Retina (tissue), 1 donor: ENCODE measurements at places on chromosomes 1 and 21.

- no peak for DNase-seq
These were observed at the start of gene KCND3 for GRCh38 chr1:111989531-111990025. KCND3 (minus strand) TSS chr1:111989668.

- DNase-seq: no peak
These were observed 40.2 kb downstream of the HSPG2 start for GRCh38 chr1:21896652-21897532.

GRCh38 chr1:228866468-228866867, 131.2 kb downstream of the RHOU start:
- DNase-seq: peak; percentile 25

DNA sequence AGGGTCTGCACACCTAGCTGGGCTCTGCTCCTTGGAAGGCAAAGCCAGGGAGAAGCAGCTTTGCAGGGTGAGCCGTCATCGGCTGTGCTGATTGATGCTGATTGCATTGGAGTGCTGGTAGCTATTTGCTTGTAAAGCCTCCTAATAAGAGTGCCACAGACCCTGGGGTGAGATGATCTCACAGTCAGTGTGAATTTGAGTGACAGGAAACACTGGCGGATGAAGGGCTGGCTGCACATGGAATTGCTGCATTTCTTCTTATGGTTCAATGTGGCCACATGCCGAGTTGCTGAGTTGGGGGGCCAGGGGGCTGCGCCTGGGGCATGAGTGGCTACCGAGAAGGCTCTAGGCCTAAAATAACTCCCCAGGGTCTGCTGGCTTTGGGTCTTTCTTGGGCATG, 138.2 kb upstream of the CACNA1E start:
- DNase-seq: peak; percentile 65

GRCh38 chr1:205979301-205979700, 23.9 kb downstream of the RAB7B start:
- no peak for DNase-seq

GRCh38 chr1:98181036-98181764, 260.4 kb upstream of the DPYD start:
- no peak for DNase-seq

DNA sequence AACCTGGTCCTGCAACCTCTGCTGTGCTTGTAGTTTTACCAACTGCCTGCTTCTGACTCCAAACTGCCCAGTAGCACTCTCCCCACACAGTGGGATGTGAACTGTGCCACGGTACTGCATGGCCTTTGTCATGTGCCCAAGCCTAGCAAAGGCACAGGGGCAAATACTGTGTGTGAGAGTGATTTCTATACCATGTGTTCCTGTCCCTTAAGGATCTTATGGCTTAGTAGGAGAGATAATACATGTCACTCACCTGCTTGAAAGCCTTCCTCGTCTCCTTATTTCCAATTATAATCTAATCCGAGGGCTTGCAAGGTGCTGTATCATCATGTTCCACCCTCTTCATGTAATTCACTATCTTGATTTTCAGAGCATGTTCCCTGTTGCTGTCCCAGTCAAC, 51.3 kb downstream of the UBE4B start:
- no peak for DNase-seq

GRCh38 chr1:28985427-28985826, 71.1 kb downstream of the EPB41 start:
- no peak for DNase-seq

DNA sequence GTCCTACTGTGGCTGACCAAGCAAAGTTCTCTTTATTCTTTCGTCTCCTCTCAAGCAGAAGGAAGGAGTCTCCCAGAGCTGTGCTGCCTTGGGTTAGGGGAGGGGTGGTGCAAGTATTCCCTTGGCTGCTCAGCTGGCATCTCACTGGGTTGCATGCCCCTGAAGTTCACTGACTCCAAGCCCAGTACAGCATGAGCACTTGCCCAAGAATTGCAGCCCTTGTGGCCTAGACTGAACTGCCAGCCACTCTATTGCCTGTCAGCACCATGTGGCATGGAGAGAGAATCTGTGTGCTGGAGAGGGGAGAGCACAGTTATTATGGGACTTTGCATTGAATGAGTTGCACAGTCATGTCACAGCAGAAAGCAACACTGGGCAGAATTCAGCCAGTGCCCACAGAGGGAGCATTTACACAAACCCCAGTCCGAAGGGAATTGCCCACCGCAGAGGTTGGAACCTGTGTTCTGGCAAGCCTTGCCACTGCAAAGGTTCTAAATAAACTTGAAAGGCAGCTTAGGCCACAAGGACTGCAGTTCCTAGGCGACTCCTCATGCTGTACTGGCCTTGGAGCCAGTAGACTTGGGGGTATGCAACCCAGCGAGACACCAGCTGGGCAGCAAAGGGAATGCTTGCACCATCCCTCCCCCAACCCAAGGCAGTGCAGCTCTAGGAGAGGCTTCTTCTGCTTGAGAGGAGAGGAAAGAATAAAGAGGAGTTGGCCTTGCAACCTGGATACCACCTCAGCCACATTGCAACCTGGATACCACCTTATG, 28.8 kb downstream of the DR1 start:
- DNase-seq: no peak

GRCh38 chr1:180033390-180033789, 78.8 kb downstream of the CEP350 start:
- no peak for DNase-seq

GRCh38 chr1:39158327-39159086, 46.0 kb upstream of the MACF1 start:
- peak; percentile 34 for DNase-seq

GRCh38 chr1:107750364-107750959, 214.5 kb downstream of the VAV3 start:
- peak; percentile 68 for DNase-seq

GRCh38 chr1:201489643-201490261, 17.2 kb downstream of the CSRP1 start:
- no peak for DNase-seq

DNA sequence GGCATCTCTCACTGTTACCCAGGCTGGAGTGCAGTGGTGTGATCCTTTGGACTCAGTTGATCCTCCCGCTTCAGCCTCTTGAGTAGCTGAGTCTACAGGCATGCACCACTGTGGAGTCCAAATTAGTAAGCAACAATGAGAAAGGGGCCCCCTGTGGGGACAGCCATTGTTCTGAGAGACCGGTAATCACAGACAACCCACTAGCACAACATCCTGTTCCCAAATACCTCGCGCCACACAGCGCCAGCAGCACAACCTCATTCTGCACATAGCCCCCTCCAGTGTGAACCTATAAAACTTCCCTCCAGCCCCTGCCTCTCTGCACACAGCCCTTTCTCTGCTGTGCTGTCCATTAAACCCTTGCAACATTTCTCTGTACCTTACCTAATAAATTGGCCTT, 226.4 kb downstream of the DYRK1A start:
- peak; percentile 65 for DNase-seq

DNA sequence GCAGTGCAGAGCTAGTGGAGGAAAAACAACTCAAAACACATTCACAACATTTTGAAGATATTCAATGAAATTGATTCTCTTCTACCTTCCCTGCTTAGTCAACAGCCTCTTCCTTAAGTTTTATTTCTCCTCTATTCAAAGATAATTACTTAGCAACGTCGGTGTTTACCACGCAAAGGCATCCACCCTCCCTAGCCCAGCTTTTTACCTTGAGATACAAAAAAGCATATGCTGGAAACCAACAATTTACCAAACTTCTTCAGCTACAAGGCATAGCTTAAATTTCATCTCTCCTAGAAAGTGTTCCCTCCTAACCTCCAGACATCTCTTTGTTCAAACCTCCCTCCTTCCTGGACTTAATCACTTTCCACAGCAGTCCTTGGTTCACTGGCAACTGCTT, 102.8 kb upstream of the SOD1 start:
- no peak for DNase-seq

DNA sequence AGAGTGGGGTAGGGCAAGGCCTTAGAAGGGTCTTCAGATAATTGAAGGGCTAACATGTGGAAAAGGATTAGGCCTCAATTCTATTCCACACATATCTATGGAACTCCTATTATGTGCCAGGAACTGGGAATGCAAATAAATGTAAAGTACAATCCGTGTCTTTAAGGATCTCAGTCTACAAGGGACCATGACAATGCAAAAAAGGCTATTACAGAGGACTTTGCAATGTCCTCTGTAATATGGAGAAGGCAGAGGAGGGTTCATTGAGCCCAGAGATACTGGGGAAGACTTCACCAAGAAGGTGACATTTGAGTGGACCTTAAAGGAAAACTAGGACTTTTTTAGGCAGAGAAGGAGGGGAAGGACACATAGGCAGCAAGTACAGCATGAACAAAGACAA, 4.5 kb upstream of the SCMH1 start:
- DNase-seq: no peak

GRCh38 chr1:114758256-114758832, 560 bp upstream of the CSDE1 start:
- DNase-seq: no peak

GRCh38 chr1:238252033-238252802, 361.5 kb upstream of the ZP4 start:
- peak; percentile 43 for DNase-seq

GRCh38 chr1:182235604-182235951, 156.0 kb downstream of the GLUL start:
- DNase-seq: peak; percentile 24

- no peak for DNase-seq
These were observed 75.7 kb upstream of the KIF26B start for GRCh38 chr1:245079021-245079609.

- no peak for DNase-seq
These were observed 630 bp upstream of the LHX9 start for GRCh38 chr1:197916500-197916983.

- DNase-seq: peak; percentile 78
These were observed 6.3 kb downstream of the HPCA start for GRCh38 chr1:32892368-32893197.

DNA sequence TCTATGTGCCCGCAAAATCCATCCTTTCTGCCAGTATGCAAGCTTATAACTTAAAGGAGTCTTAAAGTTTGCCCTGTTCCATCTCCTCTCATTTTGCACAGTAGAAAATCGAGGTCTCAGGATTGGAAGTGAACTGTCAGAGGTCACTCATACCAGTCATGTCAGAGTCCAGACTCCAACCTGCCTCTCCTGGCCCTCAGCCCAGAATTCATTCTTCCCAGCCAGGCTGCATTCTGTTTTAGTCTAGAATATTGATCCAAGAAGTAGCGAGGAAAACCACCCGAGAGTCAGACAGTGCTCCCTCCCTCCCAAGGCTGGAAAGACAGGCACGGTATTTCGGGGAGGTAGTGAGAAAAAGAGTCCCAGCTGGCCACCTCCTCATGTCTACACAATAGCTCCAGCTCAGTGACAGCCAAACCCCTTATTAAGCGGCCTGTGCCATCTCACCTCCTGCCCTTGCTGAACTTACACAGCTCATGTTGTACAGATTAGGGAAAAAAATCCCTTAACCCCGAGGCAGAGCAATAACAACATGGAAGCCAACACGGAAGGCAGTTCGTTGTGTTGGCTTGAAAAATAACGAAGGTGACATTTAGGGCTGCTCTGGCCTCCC, 89.4 kb downstream of the OMA1 start:
- no peak for DNase-seq

GRCh38 chr1:30286241-30286987, 437.0 kb downstream of the MATN1 start:
- no peak for DNase-seq

DNA sequence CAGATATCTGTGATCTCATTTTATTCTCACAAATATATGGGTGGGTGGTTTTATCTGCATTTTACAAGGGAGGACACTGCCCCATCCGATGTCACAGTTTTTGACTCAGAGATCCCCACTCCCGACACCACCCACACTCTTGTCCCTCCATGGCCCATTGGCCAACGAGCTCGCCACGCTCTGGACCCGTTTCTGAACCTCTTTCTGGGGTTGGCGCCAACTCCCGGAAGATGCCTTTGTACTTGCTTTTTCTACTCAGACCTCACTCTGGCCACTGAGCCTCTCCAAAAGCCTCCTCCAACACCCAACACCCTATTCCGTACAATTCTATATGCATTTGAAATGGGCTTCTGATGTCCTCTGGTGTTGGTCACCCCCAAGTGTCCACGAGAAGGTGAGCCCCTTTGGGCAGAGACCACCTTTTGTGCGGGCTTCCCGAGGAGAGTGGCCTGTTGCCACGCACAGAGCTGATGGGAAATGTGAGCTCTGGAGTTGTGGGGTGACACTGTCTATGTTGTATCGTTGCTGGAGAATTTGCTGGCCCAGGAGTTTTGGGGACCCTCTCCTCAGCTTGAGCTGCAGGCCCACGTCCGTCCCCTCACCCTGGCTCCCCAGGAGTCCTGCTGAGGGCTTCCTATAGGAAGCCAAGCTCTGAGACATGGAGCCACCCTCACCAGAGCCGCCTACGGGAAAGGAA, 366.9 kb upstream of the VAMP3 start:
- DNase-seq: no peak

GRCh38 chr1:214337511-214337910, 56.6 kb downstream of the SMYD2 start:
- no peak for DNase-seq

GRCh38 chr1:103266036-103266435, 157.7 kb upstream of the COL11A1 start:
- DNase-seq: no peak

- DNase-seq: no peak
These were observed 3.6 kb downstream of the KCNN3 start for GRCh38 chr1:154866257-154867063.

GRCh38 chr1:150302338-150302737, 8.7 kb downstream of the MRPS21 start:
- no peak for DNase-seq

DNA sequence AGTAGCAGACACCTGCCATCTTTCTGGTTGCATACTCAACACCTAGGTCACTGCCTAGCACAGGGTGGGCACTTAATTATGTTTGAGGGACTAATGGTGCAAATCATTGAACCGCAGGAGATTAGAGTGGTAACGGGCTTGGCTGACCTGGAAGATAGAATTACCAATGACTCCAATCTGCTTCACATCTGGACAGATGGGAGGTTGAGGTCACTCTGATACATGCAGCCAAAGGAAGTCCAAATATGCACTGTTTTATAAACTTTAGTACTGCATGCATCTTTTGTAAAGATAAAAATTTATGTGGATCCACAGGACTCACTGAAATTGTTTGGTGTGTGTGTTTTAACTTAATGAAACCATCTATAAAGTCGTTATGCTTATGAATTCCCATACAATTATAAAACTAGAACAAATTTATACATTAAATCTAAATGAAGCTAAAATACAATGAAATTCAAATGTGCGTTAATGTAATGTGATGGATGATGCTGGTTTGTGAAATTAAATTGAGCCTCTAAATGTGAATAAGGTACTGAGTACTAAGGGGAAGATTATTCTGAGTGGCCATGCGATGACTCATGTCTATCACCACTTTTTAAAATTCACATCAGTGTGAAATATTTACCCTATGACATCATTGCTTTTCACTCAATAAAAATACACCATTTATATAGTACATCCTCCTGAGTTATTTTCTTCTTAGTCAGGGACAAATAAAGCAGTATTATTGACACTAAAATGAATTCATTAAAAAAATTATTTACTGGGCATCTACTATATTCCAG, 224.7 kb upstream of the FAM78B start:
- no peak for DNase-seq

GRCh38 chr1:112721966-112722524, 6.9 kb upstream of the PPM1J start:
- DNase-seq: no peak

- no peak for DNase-seq
These were observed 13.0 kb upstream of the PADI6 start for GRCh38 chr1:17359031-17359430.

GRCh38 chr1:165501970-165502348, 41.8 kb upstream of the LRRC52 start:
- DNase-seq: no peak

GRCh38 chr1:223843934-223844786, 1.6 kb downstream of the TP53BP2 start:
- no peak for DNase-seq
